NK-92 treated with Interleukin-12 subunit alpha and Interleukin-12 subunit beta, amount 100 ng/mL, for 24 hours (cell line): ENCODE measurements at places on chromosomes 12 and 14.

DNA sequence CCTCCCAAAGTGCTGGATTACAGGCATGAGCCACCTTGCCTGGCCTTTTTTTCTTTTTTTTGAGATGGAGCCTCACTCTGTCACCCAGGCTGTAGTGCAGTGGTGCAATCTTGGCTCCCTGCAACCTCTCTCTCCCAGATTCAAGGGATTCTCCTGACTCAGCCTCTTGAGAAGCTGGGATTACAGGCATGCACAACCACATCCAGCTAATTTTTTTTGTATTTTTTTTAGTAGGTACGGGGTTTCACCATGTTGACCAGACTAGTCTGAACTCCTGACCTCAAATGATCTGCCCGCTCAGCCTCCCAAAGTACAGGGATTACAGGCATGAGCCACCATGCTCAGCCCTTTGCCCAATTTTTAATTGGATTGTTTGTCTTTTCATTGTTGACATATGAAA, 58.0 kb downstream of the SINHCAF start:
- no peak for DNase-seq

- no peak for DNase-seq
Observed at GRCh38 chr14:73741386-73741875, 27.2 kb upstream of the PNMA1 start.

GRCh38 chr12:104042580-104042979, 7.4 kb downstream of the GLT8D2 start:
- no peak for DNase-seq

- DNase-seq = no peak
Observed at GRCh38 chr14:69400154-69400553, 1.7 kb downstream of the SLC39A9 start.

- DNase-seq = no peak
Observed at GRCh38 chr12:14723763-14724162, 27.4 kb upstream of the GUCY2C start.

GRCh38 chr14:27390155-27390554, 792.3 kb upstream of the NOVA1 start:
- DNase-seq = no peak

DNA sequence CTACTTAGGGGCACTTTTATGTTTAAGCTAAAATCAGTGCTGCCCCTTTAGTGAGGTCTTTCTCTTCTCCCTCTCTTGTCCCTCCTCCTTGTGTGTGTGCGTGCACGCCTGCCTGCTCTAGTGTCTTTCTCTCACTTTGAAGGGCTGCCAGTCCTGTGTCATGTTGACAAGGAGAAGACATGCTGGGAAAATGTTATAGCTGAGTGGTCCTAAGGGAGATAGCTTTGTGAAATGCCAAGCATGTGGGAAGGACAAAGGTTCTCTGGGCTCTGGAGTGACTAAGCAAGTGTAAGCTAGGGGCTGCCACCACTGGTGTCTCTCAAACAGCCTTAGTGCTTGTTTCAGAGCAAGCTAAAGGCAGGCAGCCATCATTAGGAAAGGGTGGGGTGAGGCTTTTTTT, 108.4 kb downstream of the EMP1 start:
- no peak for DNase-seq

DNA sequence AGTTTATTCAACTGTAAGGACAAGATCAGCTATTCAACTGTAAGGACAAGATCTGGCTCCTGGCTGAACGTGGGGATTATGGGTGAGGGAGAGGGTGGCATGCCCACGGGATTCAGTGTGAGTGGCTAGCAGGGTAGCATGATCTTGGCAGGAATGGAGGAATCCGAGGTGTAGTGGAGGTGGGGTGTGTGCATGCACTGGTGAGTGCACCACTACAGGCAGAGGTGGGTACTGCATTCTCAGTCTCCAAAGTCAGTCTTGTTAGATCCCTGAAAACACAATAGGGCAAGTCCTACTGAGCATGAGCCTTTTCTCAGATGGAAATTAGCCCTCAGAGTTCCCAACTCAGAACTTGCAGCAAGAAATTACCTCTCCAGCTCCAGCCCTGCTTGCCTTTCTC, 32.2 kb upstream of the DCD start:
- DNase-seq = no peak

DNA sequence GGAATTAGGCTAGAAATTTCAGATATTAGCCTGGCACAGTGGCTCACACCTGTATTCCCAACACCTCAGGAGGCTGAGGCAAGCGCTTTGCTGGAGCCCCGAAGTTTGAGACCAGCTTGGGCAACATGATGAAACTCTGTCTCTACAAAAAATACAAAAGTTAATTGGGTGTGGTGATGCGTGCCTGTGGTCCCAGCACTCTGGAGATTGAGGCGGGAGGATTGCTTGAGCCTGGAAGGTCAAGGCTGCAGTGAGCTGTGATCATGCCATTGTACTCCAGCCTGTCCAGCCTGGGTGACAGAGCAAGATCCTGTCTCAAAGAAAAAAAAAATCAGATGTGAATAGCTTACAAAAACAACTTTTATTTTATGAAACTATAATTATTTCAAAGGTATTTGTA, 15.1 kb downstream of the FRMD6 start:
- DNase-seq = no peak

DNA sequence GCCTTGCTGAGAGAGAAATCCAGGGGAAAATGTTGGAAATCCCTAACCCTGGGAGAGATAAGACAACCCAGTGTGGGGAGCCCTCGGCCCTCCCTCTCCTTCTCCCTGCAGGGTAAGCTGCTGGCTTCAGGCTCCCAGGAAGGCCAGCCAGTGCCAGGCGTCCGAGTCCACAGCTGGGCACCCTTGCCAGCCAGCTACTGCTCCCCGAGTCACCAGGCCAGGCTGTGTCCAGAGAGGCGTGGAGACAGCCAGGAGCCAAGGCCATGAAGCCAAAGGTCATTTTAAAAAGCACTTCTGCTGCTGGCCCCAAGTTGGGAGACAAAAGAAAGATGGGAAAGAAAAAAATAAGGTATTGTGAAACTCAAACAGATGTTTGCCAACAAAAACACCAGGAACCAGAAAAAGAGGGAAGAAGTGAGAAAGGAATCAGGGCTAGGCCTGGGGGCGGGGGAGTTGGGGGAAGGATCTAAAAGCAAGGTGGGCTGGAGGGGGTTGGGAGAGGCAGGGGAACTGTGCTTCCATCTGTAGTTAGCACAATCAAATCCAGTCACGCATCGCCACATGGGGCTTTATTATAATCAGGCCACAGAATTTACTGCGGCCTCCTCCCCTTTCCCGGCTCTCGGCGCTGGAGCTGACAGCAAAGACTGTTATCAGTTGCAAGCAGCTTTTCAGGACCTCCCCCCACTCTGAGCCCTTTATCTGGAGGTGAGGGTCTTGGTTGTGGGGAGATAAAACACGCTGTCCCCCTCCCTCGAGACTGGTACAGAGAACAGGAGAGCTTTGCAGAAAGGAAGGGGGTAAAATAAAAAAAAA, 33.5 kb downstream of the RBM19 start:
- no peak for DNase-seq

DNA sequence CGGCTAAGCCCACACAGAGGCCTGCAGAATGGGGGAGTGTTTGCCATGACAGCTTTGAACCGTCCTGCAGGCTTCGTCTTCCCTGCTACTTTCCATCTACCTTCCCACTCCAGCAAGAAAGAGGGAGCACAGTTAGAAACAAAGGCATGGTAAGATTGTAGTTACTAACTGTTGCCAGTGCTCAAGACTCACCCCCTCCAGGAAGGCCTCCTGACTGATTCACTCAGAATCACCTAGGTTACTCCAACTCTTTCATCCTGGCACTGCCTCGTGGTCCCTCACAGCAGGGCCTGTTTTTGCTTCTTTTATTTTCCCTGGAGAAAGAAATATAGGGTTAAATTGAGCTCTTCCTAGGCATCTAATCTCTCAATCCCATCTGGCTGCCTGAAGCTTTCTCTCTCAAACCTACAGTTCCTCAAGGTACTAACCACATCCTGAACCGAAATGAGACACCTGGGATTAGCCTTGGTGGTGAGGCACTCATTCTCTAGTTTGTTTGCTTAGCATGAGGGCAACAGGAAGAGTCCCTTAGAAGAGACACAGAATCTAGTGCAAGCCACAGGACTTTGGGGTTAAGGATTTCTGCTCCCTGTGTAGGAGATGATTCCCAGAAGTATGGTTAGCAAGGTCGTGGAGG, 7.8 kb downstream of the GALNT6 start:
- no peak for DNase-seq

- no peak for DNase-seq
Observed at GRCh38 chr12:53852992-53853391, 85.6 kb upstream of the HOXC13 start.

DNA sequence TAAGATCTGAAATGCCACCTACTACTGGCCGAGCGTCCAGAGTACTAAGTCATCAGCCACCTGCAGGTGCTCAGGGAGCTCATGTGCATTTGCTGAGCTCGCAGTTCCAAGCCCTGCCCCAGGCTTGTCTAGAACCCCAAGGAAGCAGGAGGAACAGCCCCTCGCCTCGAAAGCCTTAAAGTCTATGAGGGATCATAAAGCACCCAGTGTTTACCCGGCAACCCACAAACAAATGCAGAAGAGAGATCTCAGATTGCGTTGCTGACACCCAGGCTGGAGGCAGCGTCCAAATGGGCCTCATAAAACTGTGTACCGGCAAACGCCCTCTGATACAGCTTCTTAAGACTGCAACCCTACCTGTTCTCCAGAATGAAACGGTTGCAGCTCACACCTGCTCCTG, 6.8 kb downstream of the KDM2B start:
- no peak for DNase-seq

DNA sequence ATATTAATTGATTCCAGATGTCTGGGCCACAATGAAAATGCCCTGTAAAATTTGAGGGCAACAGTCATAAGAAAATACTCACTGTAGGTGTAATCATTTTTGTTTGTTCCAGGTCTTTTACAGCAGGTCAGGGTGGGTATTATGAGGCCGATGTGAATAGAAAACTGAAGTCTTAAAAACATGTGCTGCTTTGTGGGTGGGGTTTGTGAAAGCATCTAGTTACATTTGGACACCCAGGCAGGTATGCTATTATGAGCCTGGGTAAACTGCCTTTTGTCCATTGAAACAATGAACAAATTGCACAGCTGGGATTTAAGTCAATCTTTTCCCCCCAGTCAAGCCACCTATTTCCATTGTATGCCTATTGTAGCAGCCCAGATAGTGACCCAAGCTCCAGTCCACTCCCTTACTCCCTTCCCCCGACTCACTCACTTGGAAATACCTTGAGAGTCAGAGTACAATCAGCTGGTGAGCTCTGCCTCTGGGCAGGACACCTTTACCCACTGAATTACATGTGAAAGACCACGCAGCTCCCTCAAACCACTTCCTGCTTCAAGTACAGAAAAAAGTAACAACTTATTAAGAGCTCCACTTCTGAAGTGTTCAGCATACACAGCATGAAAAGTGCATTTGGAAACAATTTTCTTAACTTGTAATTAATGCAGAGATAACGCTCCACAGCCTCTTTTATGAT, 1.8 kb downstream of the IGF1 start:
- peak; percentile 57 for DNase-seq

DNA sequence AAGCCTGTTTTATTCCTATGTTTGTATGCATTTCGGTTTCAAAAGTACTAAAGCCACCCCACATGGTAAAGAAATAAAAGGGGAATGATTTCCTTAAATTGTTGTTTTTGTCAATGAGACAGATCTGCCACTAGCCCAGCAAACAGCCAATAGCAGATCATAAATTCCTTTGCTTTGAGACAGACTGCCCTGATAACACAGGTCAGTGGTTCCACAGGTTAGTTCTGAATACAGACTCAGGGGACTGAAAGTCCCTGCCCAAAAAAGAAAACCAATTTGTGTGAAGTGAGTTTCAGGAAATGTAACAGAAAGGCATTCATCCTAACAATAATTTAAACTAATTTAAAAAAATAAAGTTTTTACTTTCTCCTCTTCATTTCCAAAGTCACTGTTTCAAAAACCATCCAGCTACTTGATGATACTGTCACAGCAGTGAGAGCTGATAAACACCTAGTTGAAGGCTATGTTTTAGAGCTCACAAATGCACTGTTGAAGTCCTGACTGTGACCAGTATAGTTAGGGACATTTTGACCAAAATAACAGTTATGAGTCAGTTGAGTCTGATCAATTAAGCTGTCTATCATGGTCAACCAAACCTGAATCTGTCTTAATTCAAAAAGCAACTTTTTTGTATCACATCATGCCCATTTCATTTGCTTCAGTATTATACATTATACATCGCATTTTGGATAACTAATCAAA, 77.7 kb downstream of the LGR5 start:
- DNase-seq = no peak

DNA sequence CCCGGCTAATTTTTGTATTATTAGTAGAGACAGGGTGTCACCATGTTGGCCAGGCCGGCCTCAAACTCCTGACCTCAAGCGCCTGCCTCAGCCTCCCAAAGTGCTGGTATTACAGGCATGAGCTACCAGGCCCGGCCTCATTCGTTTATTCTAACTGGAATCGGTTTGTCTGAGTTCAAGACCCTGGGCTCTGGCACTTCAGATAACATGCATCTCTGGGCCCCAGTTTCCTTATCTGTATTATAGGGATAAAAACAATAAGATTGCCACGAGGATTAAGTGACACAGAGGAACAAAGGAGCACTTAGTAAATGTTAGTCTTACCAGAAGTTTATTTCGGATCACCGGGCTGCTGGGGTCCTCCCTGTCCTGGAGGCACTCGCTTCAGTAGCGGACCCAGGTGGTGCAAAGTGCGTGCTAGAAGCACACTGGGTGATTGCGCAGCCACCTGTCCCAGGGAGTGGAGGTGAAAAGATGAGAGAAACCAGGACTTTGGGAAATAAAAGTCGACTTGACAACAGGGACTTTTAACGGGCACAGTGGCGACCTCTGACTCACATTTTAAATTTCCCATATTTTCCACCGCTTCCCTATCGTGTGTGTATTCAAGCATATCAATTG, 37.5 kb downstream of the ACACB start:
- DNase-seq = no peak

- no peak for DNase-seq
Observed at GRCh38 chr12:52552681-52553195, at the start of gene KRT71. TSS of gene KRT71 (minus strand) at chr12:52553145. CDS start at chr12:52553077, 68 bp downstream.

GRCh38 chr14:24013654-24014514, 25.2 kb downstream of the DHRS4L2 start:
- peak; percentile 20 for DNase-seq

GRCh38 chr12:3723916-3724805, 28.7 kb downstream of the CRACR2A start:
- DNase-seq = no peak

GRCh38 chr12:68482660-68483059, 128.0 kb upstream of the RAP1B start:
- DNase-seq = peak; percentile 26

- DNase-seq = no peak
Observed at GRCh38 chr14:104595116-104595675, 9.4 kb downstream of the TMEM179 start.

- DNase-seq = no peak
Observed at GRCh38 chr14:95248432-95248831, 71.3 kb downstream of the CLMN start.
